ENCODE measurements at places on chromosomes 3 and 15.

DNA sequence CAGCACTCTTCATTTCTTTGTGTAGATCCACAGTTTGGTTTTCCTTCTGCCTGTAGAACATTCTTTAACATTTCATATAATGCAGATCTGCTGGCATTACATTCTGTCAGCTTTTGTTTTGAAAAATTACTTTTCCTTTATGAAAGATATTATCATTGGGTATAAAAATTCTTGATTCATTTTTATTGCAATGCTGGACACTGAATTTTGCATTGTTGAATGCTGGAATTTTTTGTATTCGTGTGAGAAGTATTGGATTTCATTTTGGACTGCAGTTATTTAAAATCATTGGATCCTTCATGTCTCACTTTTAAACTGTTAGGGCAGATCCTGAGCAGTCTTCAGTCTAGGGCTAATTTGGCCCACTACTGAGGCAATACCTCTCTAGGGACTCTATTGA lies 67.1 kb downstream of the SNRK start:
- no peak for DNase-seq

- no peak for DNase-seq
Measured at GRCh38 chr3:53956586-53956985, 64.9 kb upstream of the SELENOK start.

GRCh38 chr3:115704661-115705338 lies 81.5 kb downstream of the GAP43 start:
- no peak for DNase-seq

DNA sequence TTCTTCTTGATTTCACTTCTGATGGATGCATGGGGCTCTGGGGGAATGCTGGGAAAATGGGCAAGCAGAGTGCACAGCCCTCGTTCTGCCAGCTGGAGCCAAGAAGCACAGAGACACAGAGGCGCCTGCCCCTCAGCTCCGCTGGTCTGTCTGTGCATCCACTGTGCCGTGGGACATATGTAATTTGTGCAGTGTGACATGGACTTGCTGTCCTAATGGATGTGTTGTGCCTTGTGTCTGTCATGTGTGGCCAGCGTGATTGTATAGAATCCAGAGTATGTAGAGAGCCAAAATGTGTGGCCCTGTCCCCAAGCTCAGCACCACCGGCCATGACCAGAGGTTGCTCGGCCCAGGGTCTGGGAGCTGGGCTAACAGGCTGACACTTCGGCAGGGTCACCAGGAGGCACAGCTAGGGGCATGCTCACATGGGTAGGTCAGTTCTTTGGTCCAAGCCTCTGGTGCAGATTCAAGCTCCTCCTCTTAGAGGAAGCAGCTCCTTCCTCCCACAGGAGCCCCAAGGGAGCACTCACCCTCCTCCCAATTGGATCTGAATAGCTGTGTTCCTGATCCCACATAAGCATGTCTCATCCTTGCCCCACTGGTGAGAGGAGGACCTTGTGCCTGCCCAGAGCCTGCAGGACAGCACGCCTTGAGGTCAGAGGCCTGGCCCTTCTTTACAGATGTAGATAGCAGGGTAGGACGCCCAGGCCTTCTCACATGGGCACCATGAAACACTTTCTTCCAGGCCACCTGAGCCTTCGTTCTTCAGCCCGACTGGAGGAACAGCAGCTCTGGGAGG lies 100.8 kb upstream of the ABHD17C start:
- DNase-seq, result no peak

GRCh38 chr15:63818629-63819028 lies 15.1 kb downstream of the HERC1 start:
- DNase-seq, result no peak

GRCh38 chr15:73270366-73271097 lies 98.2 kb downstream of the HCN4 start:
- DNase-seq, result no peak

DNA sequence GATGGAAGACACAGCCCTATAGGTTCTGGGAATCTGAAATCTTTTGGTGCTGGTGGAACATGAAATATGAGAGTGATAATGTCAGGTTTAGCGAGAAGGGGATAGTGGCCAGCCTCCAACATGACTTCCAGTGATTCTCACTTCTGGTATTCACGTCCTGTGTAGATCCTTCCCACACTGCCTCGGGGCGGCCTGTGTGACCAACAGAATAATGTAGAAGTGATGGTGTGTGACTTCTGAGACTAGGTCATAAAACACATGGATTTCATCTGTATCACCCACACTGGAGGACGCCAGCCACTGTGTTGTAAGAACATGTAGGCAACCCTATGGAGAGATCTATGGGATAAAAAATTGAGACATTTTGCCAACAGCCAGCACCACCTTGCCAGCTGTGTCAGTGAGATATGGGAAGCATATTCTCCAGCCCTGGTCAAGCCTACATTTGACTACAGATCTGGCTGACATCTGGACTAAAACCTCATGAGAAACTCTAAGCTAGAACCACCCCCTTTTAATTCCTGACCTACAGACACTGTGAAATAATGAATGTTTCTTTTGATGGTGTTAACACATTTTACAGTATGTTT lies 25.5 kb upstream of the NUDT16 start:
- no peak for DNase-seq

- no peak for DNase-seq
Measured at GRCh38 chr3:78894787-78895186, 873.0 kb downstream of the ROBO1 start.

All from omental fat pad (tissue), 4 donors.